ENCODE measurements at places on chromosomes 13 and 19. TPM values are rescaled to one million over a fixed set of nuclear protein-coding genes. Genes with fewer than 3 reads are reported as not detected.

- DNase-seq = no peak
Measured at GRCh38 chr13:60139272-60139671, 24.5 kb downstream of the DIAPH3 start.

The KLK11 gene
- not detected for total RNA-seq

The NBEA gene
- total RNA-seq = 4.5 TPM

- no peak for DNase-seq
Measured at GRCh38 chr13:21849323-21849722, 178.4 kb downstream of the FGF9 start.

The ERFL gene
- total RNA-seq = not detected

DNA sequence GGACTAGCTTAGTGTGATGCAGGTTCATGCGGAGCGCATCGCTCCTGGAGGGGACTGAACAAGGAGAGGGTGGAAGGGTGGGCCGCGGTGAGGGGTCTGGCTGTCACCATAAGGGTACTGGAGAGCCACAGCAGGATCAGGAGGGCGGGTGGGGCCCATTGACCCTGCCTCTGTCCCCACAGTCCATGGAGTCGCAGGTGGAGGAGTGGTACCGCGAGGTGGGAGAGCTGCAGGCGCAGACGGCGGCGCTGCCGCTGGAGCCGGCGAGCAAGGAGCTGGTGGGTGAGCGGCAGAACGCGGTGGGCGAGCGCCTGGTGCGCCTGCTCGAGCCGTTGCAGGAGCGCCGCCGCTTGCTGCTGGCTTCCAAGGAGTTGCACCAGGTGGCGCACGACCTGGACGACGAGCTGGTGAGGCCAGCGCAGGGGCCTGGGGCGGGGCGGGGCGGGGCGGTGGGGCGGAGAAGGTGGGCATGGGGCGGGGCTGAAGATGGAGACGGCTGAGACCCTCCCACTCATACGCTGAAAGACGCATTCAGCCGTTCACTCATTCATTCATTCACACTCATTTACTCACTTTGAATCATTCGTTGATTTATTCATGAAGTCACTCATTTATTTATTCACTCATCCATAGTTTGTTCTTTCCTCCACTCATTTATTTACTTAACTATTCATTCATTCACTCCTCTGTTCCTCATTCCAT is 27.5 kb upstream of the SHKBP1 start:
- DNase-seq = no peak
